ENCODE measurements at places on chromosomes 2 and 18.
A peak's percentile ranks its signal among the peaks of the same experiment; 100 is the strongest.

DNA sequence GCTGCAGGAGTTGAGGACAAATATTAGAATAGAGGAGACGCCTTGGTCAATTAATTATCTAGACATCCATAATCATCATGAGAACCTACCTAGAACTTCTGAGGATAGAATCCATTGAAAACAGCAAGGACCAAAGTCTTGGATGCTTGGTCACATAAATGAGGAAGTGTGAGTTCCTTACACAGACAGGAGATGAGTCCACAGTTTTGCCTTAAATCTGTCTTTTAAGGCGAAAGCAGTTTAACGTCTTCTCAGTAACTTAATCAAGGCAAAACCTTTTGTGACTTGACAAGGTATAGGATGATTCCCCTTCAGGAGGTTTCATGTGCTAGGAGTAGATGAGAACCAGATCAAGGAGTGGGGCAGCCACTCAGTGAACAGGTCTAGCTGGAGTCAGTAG, 1783.2 kb upstream of the CELF4 start:
- no peak for DNase-seq

DNA sequence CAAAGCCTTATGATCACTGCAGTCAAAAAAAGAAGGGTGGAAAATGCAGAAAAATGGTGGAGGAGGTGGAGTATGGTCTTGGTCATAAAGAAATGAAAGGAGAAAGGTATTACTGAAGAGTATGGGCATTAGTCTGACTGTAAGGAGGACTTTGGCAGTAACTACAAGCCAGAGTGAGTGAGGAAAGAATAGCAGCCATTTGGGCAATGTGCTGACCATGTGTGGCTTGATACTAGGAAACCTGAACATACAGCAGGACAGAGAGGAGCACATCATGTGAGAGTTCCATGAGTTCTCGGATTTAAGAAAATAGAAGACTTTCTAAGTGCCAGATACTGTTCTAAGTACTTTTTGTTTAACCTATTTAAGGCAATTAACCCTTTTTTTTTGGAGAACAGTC, 8.5 kb downstream of the DTNA start:
- no peak for DNase-seq

DNA sequence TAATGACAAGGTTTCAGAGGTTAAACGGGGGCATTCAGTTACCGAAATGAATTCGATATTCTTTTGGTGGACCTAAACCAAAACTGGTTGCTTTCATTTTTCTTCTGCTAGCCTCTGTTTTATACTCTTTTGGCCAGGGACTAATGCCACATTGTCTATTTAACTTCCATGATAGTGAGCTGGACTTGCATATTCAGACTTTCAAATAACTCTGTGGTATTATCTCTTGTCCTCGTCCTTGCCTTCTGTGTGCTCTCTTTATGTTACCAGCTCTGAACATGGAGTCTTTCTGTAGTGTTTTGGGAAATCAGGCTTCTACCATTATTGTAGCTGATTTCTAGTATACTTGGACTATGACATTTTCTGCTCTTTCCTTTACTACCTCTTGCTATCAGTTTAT, 75.1 kb downstream of the CCDC102B start:
- no peak for DNase-seq

DNA sequence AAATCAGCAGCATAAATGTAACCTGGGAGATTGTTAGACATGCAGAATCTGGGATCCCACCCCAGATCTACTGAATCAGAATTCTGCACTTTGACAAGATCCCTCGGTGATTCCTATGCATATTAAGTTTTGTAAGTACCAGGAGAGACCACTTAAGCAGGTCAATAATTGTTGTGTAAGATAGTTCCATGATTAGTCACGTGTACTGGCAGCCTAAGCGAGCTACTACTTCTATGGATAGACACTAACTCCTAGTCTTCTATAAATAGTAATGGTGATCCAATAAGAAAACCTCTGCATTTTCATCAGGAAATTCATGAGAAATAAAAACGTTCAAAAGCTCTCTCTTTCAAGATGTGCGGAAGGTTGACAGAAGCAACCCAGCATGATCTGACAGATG, 988.2 kb upstream of the CHAC2 start:
- DNase-seq, result no peak

DNA sequence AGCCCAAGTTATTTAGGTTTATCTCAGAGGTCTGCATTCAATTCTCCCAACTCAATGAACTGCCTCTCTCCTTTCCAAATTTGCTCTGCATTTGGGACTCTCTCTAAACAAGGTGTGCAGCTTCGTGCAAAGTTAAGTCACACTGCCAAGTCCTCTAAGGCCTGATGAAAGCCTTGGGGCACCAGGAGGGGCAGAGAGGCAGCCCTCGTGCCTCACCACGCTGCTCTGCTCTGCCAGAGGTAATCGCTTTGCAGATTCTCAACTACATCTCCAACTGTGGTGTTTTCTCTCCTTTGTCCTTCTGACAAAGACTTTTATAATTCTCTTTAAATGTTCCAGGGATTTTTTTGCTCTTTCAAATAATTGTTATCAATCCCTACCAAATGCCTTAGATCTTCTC, 283.0 kb downstream of the MEIS1 start:
- DNase-seq, result no peak

GRCh38 chr2:84906900-84907714, 1.7 kb downstream of the TMSB10 start:
- peak; percentile 84 for DNase-seq

DNA sequence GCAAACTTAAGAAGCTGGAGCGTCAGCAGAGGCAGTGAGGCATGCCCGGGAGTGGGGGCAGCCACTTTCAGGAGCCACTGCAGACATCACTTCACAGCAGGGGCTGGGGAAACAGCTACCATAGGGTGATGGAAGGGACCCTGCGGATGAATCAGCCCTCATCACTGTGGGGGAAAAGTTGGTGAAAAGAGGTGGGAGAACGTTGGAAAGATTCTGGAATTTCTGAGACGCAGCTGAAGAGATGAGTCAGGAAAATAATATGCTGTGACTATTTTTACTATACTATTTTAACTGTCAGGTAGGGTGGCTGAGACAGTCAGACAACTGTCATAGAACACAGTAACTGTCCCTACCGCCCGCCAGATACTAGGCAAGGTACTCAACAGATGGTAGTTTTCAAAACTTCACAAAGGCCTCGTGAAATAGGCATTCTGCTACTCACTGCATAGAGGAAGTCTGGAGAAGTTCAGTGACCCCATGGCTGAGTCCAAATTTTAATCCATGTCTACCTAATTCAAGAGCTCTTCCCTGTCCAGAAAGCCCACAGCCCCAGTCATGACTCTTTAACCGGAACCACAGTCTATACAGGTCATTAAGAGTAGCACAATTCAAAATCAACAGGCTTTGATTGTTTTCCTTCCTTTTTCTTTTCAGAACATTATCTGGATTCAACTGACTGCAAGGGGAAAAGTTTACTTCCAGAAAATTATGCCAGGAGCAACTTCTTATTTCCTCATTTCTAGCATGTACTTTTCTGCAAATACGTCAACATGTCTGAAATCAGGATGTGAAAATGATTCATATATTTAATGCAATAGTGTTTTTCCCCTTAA, 39.3 kb upstream of the EPB41L3 start:
- DNase-seq, result peak; percentile 73

DNA sequence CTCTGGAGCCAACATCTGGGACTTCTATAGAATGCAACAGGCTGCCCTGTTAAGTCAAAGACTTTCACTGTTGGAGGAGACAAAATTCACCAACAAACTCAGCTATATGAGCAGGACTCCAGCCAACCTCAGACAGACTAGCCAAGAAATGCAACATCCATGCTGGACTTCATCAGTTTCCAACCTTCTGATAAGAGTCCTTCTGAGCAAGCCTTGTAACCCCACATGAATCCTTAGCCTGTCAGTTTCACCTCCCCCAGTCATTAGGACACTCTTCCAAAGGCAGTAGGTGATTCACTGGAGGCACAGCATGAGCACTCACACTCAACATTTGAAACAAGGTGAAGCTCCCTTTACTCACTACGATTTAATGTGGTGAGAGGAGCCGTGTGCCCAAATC, 5.8 kb downstream of the TBC1D8 start:
- DNase-seq, result no peak

DNA sequence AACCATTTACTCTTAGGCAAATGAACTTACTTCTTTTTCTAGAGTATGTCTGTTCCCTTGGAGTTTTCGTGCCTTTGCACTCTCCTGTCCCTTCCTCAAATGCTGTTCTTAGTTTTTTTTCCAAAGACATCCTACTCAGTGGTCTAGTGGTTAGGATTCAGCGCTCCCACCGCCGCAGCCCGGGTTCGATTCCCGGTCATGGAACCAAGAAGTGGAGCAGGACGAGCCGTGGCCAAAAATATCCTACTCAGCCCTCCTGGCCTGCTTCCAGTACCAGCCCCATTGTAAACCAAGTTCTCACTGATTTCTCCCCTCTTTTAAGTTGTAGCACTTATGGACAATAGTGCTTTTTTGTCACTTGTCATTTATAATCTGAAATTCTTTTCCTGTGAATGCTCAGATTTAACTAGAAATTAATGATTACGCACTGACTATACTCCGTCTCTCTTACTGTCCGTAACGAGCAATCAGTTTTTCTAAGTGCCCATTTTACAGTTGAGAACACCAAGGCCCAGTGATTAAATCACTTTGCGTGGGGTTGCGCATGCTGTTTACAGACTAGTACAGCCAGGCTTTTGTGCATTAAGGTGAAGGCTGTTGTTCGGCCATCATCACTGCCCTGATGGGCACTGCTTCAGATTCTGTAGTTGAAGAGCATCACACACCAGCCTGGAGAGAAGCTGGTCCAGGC, 17.9 kb downstream of the GREB1 start:
- DNase-seq, result no peak

DNA sequence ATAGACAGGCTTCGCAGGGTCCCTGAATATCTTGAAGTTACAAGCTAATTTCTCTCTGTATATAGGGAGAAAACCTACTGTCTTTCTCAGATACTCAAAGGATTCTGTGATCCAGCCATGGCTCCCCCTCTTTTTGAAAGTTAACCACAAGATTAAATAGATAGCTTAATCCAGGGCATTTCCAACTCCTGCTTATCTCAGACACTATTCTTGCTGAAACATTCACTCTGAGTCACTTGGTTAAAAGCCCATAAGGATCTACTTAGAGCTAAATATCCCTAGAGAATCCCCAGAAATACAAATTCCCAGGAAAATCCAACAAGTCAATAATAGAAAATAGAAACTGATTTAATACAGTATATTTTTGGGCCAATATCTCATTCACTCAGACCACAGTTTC, 179.1 kb upstream of the LYPD1 start:
- peak; percentile 55 for DNase-seq

DNA sequence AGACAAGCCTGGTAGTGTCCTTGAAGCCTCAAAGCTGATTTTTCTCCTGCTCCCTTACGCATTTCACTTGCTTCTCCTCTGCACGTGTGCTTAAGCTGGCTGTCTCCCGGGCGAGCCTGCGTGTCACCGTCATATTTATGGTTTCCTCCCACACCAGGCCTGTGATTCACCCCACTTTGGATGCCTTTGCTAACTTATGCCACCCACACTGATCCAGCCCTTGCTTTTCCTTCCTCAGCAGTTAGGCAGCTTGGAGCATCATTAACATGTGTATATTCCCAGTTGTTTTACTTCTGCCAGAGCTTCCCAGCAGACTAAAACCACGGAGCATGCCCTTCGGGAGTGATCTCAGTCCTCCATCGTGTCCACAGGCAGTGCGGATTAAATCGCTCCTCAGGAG, 2.2 kb downstream of the ST3GAL5 start:
- peak; percentile 90 for DNase-seq

DNA sequence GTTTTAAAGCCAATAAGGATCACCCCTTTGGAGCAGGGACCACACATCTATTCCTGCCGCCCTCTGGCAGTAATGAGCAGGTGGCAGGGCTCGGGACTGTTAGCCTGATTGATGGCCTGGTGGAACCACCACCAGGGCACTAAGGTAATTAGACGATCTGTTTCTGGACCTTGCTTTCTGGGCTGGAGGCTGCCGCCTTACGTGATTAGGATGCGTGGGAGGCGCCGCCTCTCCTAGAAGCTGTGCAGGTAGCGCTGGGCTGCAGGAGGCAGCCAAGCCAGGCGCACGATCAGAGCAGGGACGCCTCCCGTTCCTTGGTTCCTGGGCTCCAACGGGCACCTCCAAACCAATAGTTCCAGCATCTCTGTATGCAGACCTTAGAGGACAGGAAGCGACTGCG, 242.6 kb upstream of the RAB12 start:
- DNase-seq, result no peak

- no peak for DNase-seq
Measured at GRCh38 chr2:883260-883802, 67.3 kb upstream of the SNTG2 start.

DNA sequence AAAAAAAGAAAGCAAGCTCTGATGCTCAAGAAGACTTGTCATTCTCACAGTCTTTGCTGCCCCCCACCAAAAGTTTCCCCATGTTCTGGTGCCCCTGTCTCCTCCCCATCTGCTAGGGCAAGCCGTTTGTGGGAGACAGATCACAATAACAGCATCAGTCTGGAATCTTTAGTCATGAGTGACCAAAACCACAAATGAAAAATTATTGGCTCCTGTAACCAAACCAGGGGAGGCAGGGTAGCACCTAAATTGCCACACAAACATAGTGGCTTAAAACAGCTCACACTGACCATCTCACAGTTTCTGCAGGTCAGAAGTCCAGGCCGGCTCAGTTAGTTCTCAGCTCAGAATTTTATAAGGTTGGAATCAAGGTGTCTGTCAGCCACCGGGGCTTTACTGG, 9.1 kb upstream of the B3GNT7 start:
- DNase-seq, result no peak

DNA sequence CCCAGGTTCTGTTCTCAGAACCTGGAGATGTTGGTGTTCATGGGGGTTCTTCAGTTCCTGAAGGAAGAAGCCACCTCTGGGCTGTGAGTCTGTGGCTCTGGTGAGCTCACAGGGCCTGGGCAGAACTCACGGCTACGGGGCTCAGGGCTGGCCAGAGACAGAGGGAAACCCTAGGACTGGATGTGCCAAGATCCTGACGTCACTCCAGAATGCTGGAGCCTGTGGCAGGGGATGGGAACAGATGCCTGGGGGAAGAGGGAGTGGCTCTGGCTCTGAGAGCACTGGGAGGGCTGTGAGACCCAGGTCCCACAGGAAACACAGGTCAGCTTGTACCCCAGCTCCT, at the start of gene OTOF:
TSS of gene OTOF (minus strand) at position 214 of the 343 bp plus-strand sequence.
- DNase-seq, result peak; percentile 71

- no peak for DNase-seq
Measured at GRCh38 chr2:138724729-138725459, 55.3 kb downstream of the NXPH2 start.

DNA sequence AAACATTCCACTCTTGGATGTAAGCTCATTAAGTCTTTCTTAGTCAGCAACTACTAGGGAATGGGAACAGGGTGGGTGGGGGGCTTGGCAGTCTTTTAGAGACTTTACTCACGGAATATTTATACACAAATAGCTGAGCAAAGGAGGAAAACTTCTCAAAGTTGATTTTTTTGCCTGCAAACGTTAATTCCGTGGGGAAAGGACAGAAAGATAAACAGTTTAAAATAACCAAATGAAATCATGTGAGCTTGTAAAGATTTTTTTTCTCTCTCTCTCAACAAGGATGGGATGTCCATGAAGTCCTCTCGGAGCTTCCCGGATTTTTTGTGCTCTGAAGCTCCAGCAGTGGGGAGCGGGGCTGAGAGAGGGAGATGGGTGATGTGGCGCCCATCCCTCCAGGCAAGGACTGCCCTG, 32.2 kb upstream of the MAT2A start:
- DNase-seq, result no peak
